ENCODE measurements at places on chromosomes 12 and 14.

GRCh38 chr14:31206536-31207286, 882 bp downstream of the HECTD1 start:
- peak; percentile 56 for DNase-seq

DNA sequence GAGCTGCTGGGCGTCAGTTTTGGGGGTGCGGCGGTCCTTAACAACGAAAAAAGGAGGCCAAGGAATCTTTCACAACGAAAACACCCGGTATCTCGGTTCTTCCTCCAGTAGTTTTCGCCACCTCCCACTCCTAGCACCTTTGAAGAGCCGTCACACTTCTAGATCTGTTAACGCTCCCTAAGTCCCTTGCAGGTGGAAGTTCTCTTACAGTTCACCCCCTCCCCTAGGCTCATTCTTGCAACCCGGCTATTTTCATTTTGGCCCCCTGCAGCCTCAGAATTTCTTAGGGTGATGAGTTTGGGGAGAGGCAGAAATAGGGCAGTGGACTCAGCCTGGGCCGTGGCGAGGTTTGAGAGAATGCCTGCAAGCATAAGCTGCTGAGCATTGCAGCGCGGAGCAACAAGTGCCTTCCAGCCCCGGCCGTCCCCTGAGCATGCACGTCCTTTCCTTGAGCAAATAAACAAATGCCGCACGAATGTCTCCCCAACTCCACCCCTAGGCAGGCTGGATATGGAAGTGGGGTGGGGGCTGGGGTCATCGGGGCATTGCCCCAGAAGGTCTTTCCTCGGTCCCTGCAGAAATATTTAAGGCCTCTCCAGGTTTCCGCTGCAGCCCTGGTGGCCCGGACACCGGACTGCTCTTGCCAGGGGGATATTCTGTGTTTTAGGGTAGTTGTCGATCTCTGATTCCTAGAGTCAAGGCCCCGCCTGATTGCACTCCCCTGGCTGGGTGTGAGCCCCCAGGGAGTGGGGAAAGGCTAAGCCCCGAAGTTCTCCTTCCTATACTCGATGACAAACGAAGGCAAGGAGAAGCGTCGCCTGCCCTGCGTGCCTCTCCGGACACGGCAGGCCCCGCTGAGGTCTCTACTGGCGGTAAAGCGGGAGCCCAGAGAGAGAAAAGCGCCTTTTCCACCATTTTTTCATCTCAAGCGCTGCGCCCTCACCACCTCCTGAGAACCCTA, 1.6 kb downstream of the RFX4 start:
- no peak for DNase-seq

DNA sequence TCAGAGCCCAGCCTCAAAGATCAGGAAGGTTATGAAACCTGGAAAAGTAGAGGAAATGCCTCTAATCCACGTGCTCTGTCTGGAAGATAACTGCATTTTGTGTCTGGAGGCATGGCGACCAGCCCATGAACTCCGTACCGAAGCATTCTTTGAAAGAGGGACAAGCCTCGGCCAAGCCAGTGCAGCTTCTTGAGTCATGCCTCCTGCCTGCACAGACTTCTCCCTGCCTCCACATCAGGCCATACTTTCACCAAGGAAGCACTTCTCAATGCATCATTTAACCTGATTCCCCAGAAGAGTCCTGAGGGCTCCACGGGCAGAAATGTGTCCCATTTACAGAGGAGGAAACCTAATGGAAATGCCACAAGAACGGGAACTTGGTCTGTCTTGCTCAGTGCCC, 3.4 kb downstream of the ACTN1 start:
- no peak for DNase-seq

DNA sequence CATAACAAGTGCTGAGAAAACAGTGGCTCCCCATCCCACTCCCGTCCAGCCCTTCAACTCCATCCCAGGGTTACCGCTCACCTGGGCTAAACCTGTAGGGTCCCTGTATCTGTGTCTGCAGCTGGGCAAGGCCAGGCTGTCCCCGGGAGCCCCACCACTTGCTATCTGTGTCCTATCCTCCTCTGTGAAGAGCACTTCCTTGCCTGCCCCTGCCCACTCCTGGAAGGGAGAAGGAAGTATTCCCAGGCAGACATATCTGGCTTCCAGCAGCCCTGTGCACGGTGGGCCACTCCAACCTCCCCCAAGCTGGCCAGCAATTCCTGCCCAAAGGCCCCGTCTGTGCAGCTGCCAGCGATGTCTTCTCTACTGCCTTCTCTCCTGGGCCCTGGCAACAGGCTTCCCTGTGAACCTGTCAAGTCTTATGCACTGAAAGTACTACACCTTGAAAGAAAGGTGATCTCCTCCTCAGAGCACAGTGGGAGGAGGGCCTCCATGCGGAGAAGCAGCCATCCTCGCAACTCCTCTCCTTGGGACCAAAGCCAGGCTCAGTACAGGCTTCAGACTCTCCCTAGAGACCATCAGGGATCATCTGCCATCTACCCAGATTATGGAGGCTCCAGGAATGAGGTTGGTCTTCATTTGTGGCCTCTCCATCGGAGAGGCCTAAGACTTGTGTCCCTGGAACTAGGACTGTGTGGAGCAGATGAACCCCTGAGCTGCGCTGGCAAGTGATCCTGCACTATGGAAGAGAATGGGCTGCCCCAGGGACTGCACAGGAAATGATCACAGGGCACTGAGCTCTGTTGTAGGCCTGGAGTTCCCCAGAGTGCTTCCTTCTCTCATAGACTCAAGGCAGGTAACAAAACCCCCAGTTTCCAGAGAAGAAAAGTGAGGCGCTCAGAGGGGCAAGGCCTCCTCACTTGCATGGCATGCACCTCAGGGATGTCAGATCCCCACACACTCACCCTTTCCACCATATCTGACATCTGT, 663.6 kb downstream of the BCL11B start:
- DNase-seq, result no peak

DNA sequence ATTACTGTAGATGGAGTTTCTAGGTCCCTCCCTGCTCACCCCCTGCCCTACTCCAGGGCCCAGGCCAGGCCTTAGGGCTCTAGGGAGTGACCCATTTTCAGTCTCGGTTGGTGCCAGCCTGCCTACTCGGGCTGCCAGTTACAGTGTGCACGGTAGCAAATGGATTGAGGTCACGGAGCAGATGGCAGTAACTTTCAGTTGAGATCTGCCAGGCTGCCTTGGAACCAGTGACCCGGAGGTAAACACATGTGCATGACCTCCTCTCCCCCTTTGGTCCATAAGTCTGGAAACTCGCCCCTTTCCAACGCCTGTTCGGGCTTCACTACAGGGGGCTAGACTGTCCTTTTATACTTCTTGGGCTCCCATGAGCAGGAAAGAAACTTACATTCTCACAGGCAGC, 139.7 kb upstream of the TBX3 start:
- DNase-seq, result no peak

DNA sequence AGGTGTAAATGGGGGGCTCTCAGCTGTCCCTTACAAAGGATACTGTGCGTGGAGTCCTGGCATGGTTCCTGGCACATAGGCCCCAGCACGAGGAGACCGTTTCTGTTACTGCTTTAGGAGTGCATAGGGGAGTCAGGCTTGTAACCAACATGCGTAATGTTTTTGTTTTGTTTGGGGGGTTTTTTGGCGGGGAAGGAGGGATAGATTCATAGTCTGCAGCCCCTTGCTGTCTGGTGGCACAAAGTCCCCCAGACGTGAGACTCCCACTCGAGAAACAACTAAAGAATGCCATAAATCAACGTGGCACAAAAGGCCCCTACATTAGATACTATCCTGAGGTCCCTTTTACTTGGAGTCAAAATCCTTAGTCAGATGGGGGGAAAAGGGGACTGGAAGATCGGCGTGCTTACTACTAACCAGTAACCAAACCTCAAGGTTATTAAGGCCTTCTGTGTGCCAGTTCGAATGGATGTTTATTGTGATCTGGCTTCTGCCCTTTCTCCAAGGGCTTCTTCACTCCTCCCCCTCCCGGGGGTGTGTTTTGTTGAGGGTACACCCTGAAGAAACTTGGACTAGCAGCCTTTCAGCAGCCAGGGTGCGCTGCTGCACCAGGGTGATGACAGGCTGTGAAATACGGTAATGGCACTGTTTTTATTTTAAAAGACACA, 874 bp downstream of the ISCU start:
- peak; percentile 82 for DNase-seq

DNA sequence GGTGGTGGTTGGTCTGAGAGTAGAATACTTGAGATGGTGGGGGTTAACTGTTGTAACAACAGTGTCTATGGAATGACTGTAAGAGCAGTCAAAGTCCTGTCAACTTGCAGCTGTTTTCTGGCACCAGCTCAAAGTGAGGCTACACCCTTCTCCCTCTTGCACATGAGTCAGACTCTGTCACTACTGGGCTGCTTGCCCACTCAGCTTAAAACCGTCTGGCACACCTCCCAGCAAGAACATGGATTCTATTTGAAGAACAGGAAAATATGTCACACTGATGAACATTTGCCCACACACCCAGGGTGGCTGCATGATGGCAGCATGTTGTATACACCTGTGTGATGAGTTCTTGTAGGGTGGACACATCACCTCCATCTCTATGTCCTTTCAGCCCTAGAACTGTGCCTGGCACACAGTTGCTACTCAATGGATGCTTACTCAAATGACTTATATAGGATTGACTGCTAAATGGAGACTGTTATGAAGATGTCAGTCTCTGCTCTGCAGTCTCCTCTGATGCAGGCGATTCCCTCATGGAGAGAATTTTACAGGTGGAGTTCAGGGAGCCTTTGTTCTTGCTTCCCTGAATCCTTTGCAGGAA, 19.3 kb upstream of the SERPINA6 start:
- DNase-seq, result no peak

DNA sequence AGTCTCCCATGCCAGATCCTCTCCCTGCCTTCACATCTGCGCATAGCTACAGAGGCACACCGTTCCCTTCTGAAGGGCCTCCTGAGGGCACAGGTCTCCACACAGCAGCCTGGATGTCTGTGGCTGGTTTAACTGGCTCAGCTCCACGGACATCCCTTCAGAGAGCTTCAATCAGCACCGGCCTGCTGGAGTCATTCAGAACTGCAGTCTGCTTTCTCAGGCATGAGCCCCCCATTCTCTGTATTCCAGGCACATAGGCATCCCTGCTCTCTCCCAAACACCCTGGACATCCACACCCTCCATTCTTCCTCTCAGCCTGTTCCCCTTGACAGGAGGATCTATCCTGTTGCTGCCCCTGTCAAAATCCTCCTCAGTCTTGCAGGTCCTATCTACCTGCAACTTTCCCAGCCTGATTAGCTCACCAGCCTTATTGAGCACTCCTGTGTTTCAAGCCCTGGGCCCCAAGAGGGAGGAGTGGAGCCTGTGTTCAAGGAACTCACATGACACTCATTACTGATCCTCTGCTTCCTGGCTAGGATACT, 2.9 kb upstream of the DHRS2 start:
- no peak for DNase-seq

- DNase-seq, result no peak
Measured at GRCh38 chr12:85951823-85952222, 77.7 kb downstream of the NTS start.

DNA sequence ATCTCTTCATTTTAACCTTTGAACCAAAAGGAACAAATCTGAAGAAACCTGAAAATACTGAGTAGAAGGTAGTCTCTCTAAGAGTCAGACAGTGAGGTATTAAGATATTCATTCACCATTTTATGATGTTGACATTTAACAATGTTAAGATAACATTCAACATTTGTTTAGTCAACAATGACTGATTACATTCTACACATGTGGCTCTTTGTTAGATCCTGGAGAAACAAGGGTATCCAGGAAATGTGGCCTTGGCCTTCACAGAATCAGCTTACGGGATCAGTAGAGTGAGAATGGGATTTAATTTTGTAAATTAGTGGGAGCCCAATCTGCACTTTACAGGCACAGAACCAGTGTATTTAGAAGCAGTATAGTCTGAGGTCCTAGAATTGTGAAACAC, 355.5 kb downstream of the KCNH5 start:
- DNase-seq, result no peak

DNA sequence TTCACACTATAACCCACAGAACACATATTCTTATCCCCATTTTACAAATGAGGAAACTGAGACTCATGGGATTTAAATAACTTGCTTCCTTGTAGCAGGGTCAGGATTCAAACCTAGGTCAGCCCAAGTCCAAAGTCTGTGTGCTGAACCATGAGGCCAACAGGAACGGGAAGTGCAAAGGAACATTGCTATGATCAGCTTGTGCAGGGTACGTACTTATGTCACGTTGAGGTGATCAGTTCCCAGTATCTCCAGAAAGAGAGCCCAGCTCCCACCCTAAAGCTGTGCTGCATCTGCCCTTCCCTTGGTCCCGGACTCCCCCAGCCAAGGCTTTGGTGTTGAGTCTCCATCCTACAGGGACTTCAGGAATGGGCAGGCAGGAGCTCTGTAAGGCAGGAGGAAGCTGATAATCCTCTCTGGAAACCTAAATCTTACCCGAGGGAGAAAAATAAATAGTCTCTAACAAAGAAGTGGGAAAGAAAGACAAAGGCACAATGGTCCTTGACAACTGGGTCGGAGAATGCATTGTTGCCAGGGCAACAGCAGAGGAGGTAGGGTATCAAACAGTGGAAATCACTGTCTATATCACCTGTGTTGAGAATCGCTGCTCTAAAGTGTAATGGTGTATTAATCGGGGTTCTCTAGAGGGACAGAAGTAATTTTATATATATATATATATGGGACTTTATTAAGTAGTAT, 82.5 kb upstream of the FICD start:
- DNase-seq, result no peak

- no peak for DNase-seq
Measured at GRCh38 chr14:74720526-74720925, 7.6 kb downstream of the FCF1 start.

DNA sequence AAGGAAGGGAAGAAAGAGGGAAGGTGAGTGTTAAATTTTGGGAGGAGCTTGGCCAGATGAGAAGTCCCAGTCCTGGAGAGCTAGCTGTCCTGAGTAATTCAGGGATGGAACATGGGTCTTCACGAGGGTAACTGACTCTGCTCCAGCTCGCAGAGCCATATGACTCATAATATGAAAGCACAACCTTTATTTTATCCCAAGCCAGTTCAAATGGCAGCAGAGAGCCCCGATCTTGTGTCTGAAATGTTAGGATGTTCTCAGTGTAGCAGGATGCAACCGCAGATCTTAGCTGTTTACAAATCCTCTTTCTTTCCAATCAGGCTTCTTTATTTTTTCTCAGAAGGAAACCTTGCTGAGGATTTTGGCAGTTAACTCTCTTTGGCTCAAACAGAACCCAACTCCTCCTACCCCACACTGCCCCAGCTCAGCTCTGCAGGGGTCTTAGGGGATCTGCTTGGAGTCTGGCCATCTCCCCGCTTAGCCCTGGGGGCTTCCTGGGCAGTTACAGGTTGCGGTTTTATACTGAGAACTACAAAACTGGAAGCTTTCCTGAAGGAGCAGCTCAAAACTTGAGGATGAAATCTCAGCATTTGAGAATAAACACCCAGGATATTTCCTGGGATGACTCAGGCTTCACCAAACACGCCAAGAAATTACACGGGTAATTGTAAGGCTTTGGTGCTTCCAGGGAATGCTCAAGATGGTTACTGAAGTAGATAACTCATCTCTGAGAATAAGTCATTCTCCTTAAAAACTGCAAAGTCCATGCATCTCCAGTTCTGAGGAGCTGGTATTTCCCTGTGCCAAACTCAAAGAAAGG, 92.5 kb downstream of the VCPKMT start:
- DNase-seq, result no peak

Data from activated T-helper 1 cell treated with anti-CD3 and anti-CD28 coated beads, Interleukin-12 subunit alpha, Interleukin-12 subunit beta, Interleukin-2, Interleukin-4 antibody, amounts not matched to agents 30 ng/mL and 10 ng/mL and 1 ng/mL, durations not matched to agents 14 hours and 24 hours and 36 hours (primary cell).